Activated CD4-positive, alpha-beta T cell treated with anti-CD3 and anti-CD28 coated beads, Interleukin-2, Interleukin-4, amounts not matched to agents 100 ng/mL and 50 ng/mL, durations not matched to agents 16 hours and 8 hours (primary cell): ENCODE measurements at places on chromosomes 5 and 9.

DNA sequence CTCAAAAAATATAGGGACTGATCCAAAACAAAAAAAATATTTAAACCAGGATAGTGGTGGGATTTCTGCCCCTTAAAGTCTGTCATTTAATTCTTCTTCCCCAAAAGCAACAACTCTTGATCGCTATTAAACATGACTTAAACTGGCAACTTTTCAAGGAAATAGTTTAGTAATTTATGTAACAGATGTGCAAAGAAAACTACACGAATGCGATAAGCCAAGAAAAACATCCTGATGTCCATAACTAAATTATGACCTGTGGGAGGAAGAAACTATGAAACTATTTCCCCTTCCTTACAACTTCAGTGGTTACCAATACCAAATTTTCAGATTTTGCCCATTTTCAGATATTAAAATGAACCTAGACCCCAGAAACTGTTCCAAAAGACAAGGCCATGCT is 31.5 kb downstream of the CLINT1 start:
- no peak for DNase-seq

GRCh38 chr5:168426007-168426863 is 60.0 kb upstream of the RARS1 start:
- DNase-seq = no peak

- no peak for DNase-seq
Observed at GRCh38 chr5:18052569-18052968, 418.3 kb downstream of the TAF11L14 start.

DNA sequence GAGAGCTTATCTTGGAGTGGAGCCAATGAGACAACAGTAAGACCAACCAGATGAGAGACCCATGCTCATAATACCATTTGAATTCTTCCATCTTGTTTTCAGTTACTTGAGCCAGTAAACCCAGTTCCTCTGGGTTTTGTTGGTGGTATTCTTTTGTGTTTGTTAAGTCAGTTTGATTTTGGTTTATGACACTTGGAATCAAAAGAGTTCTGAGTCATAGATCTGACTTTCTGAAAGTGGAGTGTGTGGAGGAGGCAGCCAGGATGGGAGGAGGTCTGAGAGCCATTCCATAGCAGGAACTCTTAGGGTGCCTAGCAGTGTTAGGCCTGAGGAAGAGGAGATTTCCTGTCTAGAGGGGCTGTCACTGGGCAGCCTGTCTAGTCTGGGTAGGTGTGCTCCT is 24.6 kb upstream of the PANK3 start:
- DNase-seq = no peak
